ENCODE measurements at places on chromosomes 7 and 10.

DNA sequence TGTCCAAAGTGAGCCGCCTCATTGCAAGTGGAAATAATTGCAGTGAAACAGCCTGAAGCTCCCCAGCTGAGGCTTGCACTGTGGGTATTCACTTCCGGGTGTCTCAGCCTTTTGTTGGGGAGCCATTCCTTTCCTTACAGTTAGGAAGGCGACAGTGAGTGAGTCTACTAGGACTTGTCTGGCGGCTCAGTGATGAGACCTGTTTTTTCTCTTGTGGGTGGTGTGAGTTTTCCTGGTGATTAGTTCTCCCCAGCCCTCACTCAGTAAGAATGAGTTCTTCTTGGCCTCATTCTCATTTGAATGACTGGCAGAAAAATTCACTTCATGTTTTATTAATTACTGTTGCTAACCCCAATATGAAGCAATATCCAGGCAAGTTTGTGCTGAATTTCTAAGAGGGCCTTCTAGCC lies 2.6 kb downstream of the PGAM1 start:
- DNase-seq: no peak

GRCh38 chr7:3943779-3944520 lies 642.9 kb downstream of the SDK1 start:
- no peak for DNase-seq

DNA sequence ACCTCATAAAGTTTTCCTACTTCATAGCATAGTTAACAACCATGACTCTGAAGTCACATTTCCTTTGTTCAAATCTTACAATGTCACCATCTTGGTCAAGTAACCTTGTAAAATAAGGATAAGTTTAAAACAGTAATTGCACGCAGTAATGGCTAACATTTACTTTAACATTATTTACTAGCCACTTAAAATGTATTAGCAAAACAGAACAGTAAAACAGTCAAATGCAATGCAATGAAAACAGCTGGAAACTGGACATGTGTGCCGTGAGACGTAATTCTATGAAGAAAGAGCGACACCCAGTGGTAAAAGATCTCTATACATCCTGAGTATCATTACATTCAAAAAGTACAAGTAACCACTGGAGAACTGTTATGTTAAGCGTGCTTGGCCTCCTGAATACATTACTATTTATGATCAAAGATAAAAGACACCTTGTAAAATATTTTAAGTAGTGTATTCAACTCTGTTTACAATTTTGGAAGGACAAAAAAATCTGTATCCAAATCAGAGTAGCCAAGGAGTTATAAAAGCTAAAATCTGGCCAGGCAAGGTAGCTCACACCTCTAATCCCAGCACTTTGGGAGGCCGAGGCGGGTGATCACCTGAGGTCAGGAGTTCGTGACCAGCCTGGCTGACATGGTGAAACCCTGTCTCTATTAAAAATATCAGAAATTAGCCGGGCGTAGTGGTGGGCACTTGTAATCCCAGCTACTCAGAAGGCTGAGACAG lies 27.2 kb downstream of the ATE1 start:
- peak; percentile 55 for DNase-seq

GRCh38 chr10:94027197-94027596 lies 33.5 kb downstream of the PLCE1 start:
- DNase-seq: no peak

DNA sequence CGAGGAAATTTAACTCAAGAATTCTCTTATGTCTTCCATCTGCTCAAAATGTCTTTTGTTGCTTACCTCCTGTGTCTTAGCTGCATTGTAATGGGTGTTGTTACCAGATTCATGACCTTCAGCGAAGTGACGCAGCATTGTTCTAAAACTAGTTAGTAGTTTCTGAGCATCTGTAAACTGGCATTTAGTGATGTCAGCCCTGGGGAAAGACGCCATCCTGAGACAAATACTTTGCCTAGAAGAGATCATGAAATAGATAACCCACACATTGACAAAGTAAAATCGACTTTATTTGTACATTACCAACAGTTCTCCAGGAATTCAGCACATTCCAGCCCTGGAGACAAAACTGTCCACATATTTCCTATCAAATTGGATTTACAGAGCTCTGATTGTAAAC lies 87.8 kb downstream of the GPAM start:
- DNase-seq: no peak

GRCh38 chr7:73880755-73881328 lies 19.9 kb downstream of the TMEM270 start:
- DNase-seq: no peak

GRCh38 chr10:17316488-17317170 lies 88.6 kb downstream of the VIM start:
- DNase-seq: peak; percentile 3

- no peak for DNase-seq
Measured at GRCh38 chr10:72008096-72008981, 44.1 kb downstream of the CHST3 start.

GRCh38 chr7:150981644-150982043 lies 3.5 kb upstream of the KCNH2 start:
- no peak for DNase-seq

DNA sequence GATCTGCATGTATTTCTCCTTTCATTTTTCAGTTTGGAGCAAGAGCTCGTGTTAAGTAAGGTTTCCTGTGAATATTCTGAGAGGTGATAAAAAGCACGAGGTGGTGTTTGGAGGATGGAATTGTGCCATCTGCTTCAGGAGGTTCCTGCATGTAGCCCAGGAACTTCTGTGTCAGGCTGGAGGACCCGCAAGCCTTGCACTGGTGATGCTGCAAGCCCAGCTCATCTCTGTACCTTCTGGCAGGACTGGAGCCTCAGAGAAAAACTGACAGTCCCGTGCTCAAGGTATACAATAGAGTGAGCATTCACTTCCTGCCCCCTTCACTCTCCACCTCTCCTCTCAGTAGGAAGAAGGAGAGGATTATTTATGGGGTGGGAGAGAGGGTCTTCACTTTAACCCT lies 240.7 kb upstream of the CCDC6 start:
- no peak for DNase-seq

DNA sequence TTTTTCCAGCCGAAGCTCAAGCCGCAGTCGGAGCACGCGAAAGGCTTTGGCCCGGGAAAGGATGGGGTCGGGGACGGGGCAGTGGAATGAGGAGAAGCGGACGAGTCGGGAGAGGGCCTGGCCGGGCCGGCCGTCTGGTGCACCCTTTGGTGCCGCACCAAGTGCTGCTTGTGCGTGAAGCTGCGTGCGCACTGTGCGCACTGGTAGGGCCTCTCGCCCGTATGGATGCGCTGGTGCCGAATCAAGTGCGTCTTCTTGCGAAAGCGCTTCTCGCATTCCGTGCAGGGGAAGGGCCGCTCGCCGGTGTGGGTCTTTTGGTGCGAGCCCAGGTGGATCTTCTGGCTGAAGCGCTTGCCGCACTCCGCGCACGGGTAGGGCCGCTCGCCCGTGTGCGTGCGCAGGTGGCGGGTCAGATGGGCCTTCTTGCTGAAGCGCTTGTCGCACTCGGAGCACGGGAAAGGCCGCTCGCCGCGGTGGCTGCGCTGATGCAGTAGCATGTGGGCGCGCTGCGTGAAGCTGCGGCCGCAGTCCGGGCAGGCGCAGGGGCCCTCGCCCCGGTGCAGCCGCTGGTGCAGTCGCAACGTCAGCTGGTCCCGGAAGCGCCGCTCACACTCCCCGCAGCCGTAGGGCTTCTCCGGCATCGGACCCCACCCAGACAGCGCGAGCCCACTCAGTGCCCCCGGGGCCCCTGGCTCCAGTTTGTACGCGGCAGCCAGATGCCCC lies 7.8 kb downstream of the ZNF467 start:
- no peak for DNase-seq

DNA sequence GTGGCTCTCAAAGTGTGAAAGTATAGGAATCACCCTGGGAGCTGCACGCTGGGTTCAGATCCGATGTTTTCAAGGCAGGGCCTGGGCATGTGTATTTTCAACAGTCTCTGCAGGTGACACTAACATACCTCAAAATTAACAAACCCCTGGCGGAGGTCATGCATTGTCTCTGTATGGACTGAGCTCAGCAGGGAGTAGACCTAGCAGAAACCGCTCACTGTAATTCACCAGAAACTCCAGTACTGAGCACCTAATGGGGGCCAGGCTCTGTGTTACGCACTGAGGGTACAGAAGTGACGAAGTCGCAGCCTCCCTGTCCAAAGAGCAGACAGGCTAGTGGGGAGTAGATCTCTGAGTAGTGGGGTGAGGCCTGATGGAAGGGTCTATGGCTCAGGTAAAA lies 5.6 kb downstream of the STRA8 start:
- no peak for DNase-seq
